Effector memory CD8-positive, alpha-beta T cell (primary cell): ENCODE measurements at places on chromosomes 2 and 18.

GRCh38 chr2:69624611-69625010, 18.9 kb downstream of the AAK1 start:
- H3K27me3 ChIP-seq: no peaks in the 10 kb centered on the region
- H3K4me3 ChIP-seq: no peak overlapping the region
- no peak overlapping the region for H3K27ac ChIP-seq
- no peaks in the 10 kb centered on the region for H3K36me3 ChIP-seq
- no peak for DNase-seq
- peaks cover 14% of the 10 kb centered on the region for H3K4me1 ChIP-seq

DNA sequence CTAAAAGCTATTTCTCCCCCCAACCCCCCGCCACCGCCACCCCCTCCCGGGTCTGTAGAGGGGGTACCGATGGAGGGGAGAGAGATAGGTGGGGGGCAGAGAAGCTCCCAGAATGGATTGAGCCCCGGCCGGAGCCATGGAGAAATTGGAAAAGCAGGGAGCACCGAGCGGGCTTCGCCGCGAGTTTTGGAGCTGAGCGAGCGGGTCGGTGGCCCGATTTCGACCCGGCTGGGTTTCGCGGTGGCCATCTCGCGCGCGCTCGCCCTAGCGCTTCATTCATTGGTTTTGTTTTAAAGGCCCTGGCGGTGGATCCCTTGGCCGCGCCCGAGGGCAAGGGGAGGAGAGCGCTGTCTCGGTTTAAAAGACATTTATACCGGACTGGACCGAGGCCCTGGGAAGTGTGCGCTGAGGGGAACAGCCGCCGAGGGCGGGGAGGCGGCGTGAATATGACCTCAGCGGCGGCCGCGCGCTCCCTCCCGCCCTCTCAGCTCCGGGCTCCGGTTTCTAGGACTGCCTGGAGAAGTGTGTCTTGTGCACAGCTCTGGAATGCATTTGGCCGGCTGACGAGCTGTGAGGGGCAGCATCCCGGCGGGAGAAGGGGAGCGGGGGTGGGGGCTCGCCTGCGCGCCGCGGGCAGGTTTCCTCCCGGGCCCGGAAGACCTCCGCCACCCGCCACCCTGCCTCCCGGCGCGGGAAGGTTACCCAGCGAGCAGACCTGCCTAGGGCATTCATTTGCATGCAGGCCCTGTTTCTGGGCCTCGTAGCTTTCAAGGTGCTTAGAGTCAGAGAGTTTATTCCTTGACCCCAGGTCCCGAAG, 1.7 kb upstream of the SMAD7 start:
- DNase-seq: peak; percentile 49
- H3K36me3 ChIP-seq: peaks cover 57% of the 10 kb centered on the region
- peak overlapping the region; percentile 99 for H3K27ac ChIP-seq
- peak overlapping the region; percentile 94 for H3K4me3 ChIP-seq
- H3K27me3 ChIP-seq: no peaks in the 10 kb centered on the region
- peaks cover 36% of the 10 kb centered on the region for H3K4me1 ChIP-seq

GRCh38 chr2:152084076-152084475, 14.8 kb downstream of the CACNB4 start:
- no peaks in the 10 kb centered on the region for H3K36me3 ChIP-seq
- no peak overlapping the region for H3K4me3 ChIP-seq
- H3K27me3 ChIP-seq: no peaks in the 10 kb centered on the region
- no peaks in the 10 kb centered on the region for H3K4me1 ChIP-seq
- H3K27ac ChIP-seq: no peak overlapping the region
- no peak for DNase-seq

GRCh38 chr2:236632295-236633218, 62.9 kb downstream of the ACKR3 start:
- H3K4me3 ChIP-seq: no peak overlapping the region
- H3K4me1 ChIP-seq: peaks cover 2% of the 10 kb centered on the region
- DNase-seq: no peak
- H3K36me3 ChIP-seq: no peaks in the 10 kb centered on the region
- no peak overlapping the region for H3K27ac ChIP-seq

GRCh38 chr2:25251422-25252273, 83.3 kb upstream of the POMC start:
- H3K4me1 ChIP-seq: peaks cover 21% of the 10 kb centered on the region
- peak overlapping the region; percentile 76 for H3K4me3 ChIP-seq
- no peaks in the 10 kb centered on the region for H3K27me3 ChIP-seq
- DNase-seq: peak; percentile 20
- H3K27ac ChIP-seq: peak overlapping the region; percentile 66
- H3K36me3 ChIP-seq: peaks cover 5% of the 10 kb centered on the region

GRCh38 chr2:85308896-85309555, 18.8 kb downstream of the TGOLN2 start:
- DNase-seq: no peak
- H3K36me3 ChIP-seq: peaks cover 28% of the 10 kb centered on the region
- peaks cover 18% of the 10 kb centered on the region for H3K27me3 ChIP-seq
- H3K4me3 ChIP-seq: peak overlapping the region; percentile 85
- peak overlapping the region; percentile 90 for H3K27ac ChIP-seq
- H3K4me1 ChIP-seq: peaks cover 28% of the 10 kb centered on the region

GRCh38 chr2:20667151-20667530, 197 bp downstream of the GDF7 start:
- H3K27ac ChIP-seq: no peak overlapping the region
- peak overlapping the region; percentile 64 for H3K4me3 ChIP-seq
- peaks cover 72% of the 10 kb centered on the region for H3K27me3 ChIP-seq
- peaks cover 13% of the 10 kb centered on the region for H3K36me3 ChIP-seq
- DNase-seq: no peak

GRCh38 chr2:184577743-184578142, 20.6 kb upstream of the ZNF804A start:
- H3K27me3 ChIP-seq: no peaks in the 10 kb centered on the region
- DNase-seq: no peak
- H3K36me3 ChIP-seq: no peaks in the 10 kb centered on the region

GRCh38 chr2:10762651-10763460, 41.4 kb downstream of the ATP6V1C2 start:
- peaks cover 3% of the 10 kb centered on the region for H3K36me3 ChIP-seq
- H3K4me1 ChIP-seq: peaks cover 3% of the 10 kb centered on the region
- DNase-seq: no peak
- no peak overlapping the region for H3K27ac ChIP-seq
- no peaks in the 10 kb centered on the region for H3K27me3 ChIP-seq

DNA sequence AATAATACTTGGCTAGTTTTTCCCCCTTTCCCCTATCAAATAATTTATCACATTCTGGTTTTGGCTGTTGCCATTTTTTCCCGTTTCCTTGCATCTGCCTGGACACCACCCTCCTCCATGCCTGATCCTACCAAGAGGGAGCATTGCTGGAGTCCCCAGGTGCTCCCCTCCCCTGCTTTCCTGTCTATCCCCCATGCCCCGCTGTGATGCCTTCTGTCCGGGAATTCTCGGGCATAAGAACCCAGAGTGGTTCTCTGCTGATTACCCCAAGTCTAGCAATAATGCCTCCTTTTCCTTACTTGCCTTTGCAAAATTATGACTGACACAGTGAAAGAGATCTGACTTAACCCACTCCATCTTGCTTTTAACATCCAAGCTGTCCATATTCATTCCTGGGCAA, 248.0 kb upstream of the PXDN start:
- no peak overlapping the region for H3K4me3 ChIP-seq
- H3K27ac ChIP-seq: no peak overlapping the region
- H3K4me1 ChIP-seq: peaks cover 5% of the 10 kb centered on the region
- peaks cover 21% of the 10 kb centered on the region for H3K27me3 ChIP-seq
- DNase-seq: no peak
- peaks cover 3% of the 10 kb centered on the region for H3K36me3 ChIP-seq

DNA sequence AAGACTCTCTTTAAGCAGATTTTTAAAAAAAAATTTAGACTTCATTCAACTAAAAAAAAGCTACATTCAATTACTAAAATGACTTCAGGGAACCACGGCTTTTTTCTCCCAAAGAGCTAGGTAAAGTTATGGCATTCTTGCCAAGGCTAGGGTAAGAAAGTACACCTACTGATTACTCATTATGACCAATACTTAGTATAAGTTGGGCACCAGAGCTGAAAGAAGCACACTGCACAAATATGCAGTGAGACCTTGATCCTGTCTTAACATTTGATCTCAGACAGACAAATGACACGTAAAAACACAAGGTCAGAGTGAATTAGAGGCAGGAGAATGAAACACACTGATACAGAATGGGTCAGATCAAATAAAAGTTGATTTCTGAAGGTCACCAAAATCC, 88.7 kb downstream of the THADA start:
- peaks cover 17% of the 10 kb centered on the region for H3K4me1 ChIP-seq
- no peak for DNase-seq
- no peak overlapping the region for H3K4me3 ChIP-seq
- H3K27me3 ChIP-seq: no peaks in the 10 kb centered on the region

- peaks cover 14% of the 10 kb centered on the region for H3K4me1 ChIP-seq
- H3K36me3 ChIP-seq: no peaks in the 10 kb centered on the region
- peak overlapping the region; percentile 77 for H3K4me3 ChIP-seq
- peaks cover 63% of the 10 kb centered on the region for H3K27me3 ChIP-seq
Measured at GRCh38 chr2:26847307-26847654, 651 bp upstream of the DPYSL5 start.
